ENCODE measurements at places on chromosomes 11 and 22.
A peak's percentile ranks its signal among the peaks of the same experiment; 100 is the strongest.

GRCh38 chr22:37898441-37899181 is 7.5 kb upstream of the MICALL1 start:
- DNase-seq: no peak

DNA sequence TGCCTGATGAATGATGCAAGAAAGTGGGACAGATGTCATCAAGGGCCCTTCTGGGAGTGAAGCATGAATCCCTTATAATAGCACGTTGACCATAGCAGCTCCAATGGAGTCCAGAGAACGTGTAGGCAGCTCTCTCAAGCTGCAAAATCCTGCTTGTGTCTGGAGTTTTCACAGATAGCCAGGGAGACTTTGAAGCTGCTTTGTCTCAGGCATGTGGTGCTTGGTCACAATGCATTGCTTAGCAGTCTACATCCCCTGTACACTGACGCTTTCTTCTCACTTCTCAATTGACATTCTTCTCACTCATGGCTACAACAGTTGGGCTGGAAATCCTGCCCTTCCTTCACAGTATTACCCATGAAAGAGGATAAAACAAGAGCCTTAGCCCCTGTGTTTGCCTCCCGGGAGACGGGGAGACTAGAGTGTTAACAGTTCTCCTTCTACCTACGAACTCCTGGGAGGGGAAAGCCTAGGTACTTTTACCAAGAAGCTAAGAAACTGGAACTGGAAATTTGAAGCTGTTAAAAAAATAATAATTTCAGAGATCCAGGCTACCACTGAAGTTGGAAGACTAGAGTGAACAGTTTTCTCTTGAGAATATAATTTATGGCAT is 20.7 kb upstream of the MMP7 start:
- DNase-seq: no peak

DNA sequence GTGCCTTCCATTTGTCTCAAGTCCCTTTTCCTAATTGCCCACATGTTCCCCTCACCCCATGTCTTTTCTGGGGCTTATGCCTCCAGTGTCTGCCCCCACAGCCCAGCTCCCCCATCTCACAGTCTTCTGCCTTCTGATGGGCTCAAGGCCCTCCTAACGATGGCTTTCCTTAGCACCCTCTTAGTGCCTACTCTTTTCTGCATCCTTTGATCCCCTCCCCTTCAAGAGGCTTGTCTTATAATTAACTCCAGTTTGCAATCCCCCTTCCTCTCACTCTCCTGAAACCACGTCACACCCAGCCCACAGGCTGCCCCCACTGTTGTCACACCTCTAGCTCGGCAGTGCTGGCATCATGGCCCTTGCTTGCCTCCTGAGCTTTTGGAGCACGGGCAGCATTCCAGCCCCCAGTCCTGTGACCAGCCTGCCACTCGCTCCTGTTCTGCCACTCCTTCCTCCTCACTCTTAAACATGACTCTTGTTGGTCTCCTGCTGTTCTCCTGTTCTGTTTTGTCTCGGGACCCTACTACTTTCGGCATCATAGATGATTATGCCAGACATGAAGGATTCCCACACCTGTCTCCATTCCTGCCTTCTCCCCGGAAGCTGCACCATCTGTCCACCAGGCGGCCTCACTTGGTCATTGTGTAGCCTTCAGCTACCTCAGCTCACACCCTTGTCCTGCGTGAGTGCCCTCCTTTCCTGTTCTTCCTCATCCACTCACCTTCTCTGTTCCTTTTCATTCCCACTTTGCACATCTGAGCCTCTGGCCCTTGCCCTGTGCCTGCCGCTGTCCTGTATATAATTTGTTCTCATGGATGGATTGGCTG is 26.1 kb downstream of the UBE2L3 start:
- no peak for DNase-seq

- no peak for DNase-seq
Observed at GRCh38 chr22:36455571-36456463, 25.6 kb downstream of the TXN2 start.

DNA sequence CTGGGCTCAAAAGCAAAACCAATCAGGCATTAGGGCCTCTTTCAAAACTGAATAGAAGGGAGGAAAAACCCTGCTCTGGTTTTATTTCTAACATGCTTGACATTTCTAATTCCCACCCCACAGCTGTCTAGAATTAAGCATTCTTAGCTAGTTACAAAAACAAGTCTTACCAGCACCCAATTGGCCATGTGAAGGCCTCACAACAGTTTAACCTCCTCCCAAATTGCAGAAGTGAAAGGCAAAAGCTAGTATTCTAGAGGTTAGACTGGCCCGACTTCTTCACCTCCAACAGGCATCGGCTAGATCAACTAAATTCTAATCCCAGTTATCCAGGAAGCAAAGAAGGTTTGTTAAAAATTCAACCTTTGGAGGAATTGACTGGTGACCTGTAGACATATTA is 6.5 kb downstream of the SF1 start:
- no peak for DNase-seq

DNA sequence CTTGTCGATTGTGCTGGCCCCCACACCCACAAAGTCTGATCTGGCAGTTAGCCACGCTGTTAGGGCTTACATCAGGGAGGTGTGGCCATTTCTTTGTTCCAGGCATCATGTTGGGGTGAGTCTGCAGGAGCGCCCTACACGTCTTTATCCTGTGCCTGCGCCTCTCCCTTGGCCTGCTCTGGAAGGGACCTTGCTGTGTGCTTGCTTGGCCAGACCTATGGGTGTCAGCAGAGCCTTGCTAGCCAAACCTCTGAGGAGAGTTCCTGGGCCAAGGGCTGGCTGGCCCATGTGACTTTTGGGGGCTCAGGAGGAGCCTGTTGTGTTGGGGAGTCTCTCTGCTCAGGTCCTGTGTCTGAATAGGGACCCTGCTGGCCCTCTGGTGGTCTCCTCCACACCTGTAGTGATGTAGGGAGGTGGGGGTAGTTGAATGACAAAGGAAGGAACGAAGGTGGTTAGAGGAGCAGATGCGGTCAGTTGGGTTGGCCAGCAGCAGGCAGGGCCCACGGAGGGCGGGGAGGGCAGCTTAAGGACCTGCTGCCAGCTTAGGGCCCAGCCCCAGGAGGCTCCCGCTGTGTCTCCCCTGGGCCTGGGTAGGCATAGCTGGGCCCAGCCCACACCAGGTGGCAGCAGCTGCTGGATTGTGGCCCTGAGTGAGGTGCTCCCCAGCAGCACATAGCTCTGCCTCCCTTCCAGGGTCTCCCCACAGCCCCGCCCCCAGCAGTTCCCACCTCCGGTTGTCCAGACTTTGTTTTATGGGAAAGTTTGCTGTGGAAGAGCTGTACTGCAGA is 7.9 kb downstream of the PPIL2 start:
- DNase-seq: no peak

GRCh38 chr11:11463405-11463804 is 110.4 kb upstream of the CSNK2A3 start:
- DNase-seq: no peak

DNA sequence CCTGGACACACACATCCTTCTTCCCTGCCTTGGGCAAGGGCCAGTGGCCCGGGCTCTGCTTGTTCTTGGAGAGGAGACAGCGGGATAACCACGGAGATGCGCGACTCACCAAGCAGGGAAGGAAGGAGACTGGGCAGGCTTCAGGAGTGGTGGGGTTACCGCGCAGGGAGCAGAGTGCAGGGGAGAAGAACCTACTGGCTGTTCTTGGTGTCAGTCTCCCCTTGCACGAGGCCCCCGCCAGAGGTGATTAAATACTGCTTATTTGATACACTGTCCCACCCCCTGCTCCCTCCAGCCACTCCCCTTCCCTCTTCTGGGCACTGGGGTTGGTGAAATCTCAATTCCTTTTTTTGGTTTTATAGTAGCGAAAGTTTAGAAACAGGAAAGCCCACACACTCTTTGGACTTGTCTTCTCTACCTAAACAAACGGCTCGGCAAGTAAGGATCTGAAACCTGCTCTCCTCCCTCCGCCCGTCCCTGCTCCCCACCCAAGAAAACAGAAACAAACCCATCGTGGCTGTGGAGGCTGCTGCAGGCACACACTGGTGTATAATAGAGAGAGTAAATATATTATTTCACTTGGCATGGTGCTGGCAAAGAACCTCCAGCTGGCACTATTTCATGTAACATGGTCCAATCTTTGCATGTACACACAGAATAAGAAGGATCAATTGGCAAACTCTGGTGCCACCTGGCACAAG is 10.8 kb downstream of the LARGE2 start:
- DNase-seq: no peak

DNA sequence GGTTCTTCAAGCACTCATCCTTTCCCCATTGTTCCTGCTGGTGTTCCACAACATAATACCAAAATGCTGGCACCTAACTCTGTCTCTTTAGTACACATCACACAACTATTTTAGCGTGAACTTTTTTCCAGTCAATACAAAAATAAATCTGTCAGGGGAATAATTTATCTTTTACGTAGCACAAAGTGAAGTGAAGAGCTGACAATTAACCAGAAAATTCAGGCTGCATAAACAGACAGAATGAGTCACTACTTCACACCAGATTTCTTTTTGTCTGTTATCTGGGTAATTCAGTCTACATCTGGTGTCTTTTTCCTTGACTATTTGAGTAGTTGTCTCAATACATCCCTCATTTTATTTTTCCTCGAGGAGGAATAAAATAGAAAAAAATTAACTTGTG is 7.9 kb upstream of the ETS1 start:
- no peak for DNase-seq

GRCh38 chr11:102111787-102112508 is 1.7 kb downstream of the YAP1 start:
- peak; percentile 49 for DNase-seq

- DNase-seq: no peak
Observed at GRCh38 chr11:64341429-64341828, 1.4 kb downstream of the CCDC88B start.

DNA sequence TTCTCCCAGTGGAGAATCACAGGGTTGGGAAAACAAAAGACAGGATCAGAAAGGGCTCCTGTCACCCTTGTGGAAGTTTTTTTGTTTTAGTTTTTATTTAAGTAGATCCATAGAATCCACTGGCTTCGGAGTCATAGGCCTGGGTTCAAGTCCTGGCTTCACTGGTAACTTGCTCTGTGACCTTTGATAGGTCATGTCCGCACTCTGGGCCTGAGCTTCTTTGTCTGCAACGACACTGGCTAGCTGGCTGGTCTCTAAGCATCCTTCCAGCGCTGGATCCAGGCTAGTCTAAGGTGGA is 1.4 kb downstream of the ZFTA start:
- no peak for DNase-seq

Data from amniotic stem cell (primary cell).